ENCODE measurements at places on chromosomes 5 and 9. TPM values are rescaled to one million over a fixed set of nuclear protein-coding genes. Genes with fewer than 3 reads are reported as not detected.

The ZNF366 gene
- total RNA-seq = not detected

The LCN15 gene
- total RNA-seq = not detected

The ACSL6 gene
- total RNA-seq = 7.2 TPM

The AQP3 gene
- 8.2 TPM for total RNA-seq

The BARHL1 gene
- total RNA-seq = not detected

The CDX1 gene
- total RNA-seq = not detected

The SAPCD2 gene
- total RNA-seq = 3.5 TPM

The ADGRV1 gene
- 1.8 TPM for total RNA-seq

The F2R gene
- 1.4 TPM for total RNA-seq

The PRDM9 gene
- not detected for total RNA-seq

The PPP2CA gene
- total RNA-seq = 108 TPM

The ADAMTSL2 gene
- total RNA-seq = not detected

The IFNA2 gene
- not detected for total RNA-seq

All from stomach (tissue), 19 donors.